ENCODE measurements at places on chromosomes 11 and 22.

- H3K4me3 ChIP-seq, result no peak overlapping the region
- peaks cover 4% of the 10 kb centered on the region for H3K4me1 ChIP-seq
These were observed 2.4 kb upstream of the KAT5 start for GRCh38 chr11:65709661-65710060.

- no peaks in the 10 kb centered on the region for H3K27me3 ChIP-seq
- H3K27ac ChIP-seq, result no peak overlapping the region
- no peak for DNase-seq
- H3K4me1 ChIP-seq, result no peaks in the 10 kb centered on the region
- no peak overlapping the region for H3K4me3 ChIP-seq
These were observed 78.3 kb downstream of the RNF169 start for GRCh38 chr11:74826901-74827300.

DNA sequence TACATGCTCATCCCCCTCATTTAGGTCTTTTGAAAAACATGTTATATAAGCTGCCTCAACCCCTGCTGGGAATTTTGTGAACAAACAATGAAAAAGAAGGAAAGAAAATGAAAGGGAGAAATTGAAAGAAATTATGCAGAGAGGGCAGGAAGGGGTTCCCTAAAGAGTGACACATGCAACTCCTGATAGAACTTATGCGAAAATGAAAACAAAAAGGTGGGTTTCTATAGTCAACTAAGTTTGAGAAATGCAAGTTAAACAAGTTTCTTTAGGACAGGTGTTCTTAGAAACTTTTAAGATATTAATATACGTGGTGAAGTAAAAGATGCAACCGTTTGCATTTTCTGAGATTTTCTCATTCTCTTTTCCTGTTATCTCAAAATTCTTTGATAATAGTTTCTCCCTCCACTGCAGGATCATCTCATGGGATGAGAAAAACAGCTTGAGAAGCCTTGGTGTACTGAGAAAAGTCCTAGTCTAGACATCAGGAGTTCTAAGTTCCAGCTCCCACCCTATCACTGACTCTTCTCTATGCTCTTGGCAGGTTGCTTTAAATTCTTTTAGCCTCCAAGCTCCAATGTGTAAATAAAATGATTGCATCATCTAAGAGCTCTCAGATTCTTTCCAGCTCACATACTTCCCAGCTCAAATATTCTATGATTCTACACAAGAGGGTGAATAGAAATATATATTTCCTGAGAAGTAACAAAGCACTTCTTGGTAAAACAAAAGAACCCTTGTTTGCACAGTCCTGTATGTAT lies 109.2 kb downstream of the FAM76B start:
- H3K27ac ChIP-seq, result no peak overlapping the region
- H3K4me3 ChIP-seq, result no peak overlapping the region
- DNase-seq, result no peak
- H3K36me3 ChIP-seq, result no peaks in the 10 kb centered on the region

GRCh38 chr11:1753929-1754305 lies 3.5 kb upstream of the IFITM10 start:
- H3K27ac ChIP-seq, result no peak overlapping the region
- no peaks in the 10 kb centered on the region for H3K36me3 ChIP-seq
